ENCODE measurements at places on chromosomes 4 and X.

GRCh38 chr4:137587796-137588195 lies 55.5 kb upstream of the PCDH18 start:
- no peak for DNase-seq

- peak; percentile 28 for DNase-seq
Measured at GRCh38 chr4:79042079-79042674, 102.9 kb upstream of the PAQR3 start.

DNA sequence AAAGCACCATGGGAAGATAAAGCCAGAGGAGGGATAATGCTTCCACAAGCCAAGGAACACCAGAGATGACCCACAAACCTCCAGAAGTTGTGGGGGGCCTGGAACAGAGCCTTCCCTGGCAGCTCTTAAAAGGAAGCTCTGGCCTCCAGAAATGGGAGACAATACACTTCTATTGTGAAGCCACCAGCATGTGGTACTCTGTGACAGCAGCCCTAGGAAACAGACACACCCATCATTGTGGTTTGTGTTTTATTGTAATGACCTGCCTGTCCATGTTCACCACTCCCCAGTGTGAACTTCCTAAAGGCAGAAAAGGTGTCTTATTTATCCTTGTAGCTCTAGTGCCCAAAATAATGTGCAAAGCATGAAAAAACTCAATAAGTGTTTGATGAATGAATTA lies 264.1 kb upstream of the GATB start:
- DNase-seq: no peak

GRCh38 chrX:134469486-134469885 lies 9.5 kb downstream of the HPRT1 start:
- no peak for DNase-seq

- DNase-seq: no peak
Measured at GRCh38 chrX:8897259-8897658, 96.1 kb upstream of the FAM9A start.

GRCh38 chr4:172348426-172348825 lies 535.2 kb downstream of the GALNTL6 start:
- no peak for DNase-seq

DNA sequence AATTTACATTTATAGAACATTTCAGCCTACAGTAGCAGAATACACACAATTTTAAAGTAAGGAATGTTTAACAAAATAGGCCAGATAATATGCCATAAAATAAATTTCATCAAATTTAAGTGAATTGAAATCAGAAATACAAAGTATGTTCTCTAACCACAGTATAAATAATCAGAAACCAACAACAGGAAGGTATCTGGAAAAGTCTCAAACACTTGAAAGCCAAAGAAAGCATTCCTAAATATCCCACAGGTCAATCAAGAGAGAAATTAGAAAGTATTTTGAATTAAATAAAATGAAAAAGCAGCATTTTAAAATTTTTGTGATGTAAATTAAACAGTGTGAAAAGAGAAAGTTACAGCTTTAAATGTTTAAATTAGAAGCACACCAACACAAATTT lies 899.2 kb downstream of the PDHA2 start:
- DNase-seq: no peak

GRCh38 chr4:189443341-189443740 lies 497.3 kb upstream of the FRG1 start:
- no peak for DNase-seq

GRCh38 chrX:148466292-148466691 lies 34.1 kb upstream of the AFF2 start:
- DNase-seq: no peak

GRCh38 chr4:114192854-114193253 lies 213.4 kb upstream of the ARSJ start:
- no peak for DNase-seq

DNA sequence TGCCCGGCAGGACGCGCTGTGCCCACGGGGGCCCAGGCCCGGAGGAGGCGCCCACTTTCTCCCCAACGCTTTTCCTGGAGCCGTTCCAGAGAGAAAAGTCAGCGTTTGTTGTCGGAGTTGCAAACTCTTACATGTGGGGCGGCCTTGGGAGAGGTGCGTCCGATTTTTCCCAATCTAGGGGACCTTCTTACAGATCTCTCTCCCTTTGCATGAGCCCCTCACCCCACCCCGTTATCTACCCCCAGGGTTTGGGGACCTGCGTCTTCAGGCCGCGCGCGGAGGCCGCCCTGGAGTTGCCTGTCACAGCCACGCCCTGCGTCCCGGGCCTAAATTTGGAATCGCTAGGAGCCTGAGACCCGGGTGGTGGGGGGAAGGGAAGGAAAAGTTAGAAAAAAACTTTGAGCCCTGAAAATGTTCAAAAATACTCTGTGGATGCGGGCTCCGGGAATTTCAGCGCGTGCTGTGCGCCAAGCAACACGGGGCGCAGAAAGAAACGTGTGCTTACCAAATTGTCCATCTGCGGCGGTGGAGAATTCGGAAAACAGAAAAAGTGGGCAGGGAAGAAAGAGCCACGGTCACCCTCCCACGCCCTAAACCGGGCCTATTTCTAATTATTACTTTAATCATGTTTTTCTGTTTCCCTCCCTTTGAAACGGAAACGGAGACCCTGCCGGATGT lies 587 bp downstream of the CD99 start:
- DNase-seq: peak; percentile 41

DNA sequence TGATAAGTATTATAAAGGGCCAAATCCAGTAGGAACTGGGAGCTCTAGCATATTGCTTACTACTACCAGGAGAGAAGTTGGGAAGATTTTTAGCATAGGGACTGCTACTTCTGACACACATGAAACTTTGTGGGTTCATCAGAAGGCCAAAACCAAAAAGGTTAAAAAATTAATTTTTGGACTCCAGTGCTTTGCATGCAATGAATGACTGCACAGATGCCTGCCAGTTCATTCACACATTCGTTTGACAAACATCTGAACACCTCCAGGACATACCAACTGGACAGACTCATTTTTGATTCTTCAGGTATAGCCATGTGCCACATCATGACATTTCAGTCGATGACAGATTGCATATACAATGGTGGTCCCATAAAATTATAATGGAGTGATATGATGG lies 79.8 kb downstream of the MID1IP1 start:
- no peak for DNase-seq

GRCh38 chr4:83625821-83626220 lies 89.9 kb downstream of the GPAT3 start:
- no peak for DNase-seq

GRCh38 chrX:52363247-52363883 lies 5.5 kb upstream of the XAGE2 start:
- no peak for DNase-seq

DNA sequence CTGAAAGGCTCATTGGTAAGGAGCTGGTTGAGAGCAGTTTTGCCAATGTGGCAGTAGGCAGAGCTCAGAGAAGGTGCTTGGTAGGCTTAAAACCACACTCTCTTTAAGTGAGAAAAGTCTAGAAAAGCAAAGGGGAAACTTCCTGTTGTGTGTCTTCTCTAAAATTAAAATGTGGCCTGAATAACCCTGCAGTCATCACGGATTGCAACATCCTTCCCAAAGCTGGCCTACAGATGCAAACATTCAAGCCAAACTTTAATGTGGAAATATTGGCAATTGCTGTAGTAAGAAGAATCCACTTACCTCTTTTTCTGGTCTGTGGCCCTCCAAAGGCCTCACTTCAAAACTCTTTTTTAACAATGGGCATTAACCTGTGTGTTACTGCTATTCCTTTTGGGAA lies 348.5 kb downstream of the OPHN1 start:
- DNase-seq: no peak

DNA sequence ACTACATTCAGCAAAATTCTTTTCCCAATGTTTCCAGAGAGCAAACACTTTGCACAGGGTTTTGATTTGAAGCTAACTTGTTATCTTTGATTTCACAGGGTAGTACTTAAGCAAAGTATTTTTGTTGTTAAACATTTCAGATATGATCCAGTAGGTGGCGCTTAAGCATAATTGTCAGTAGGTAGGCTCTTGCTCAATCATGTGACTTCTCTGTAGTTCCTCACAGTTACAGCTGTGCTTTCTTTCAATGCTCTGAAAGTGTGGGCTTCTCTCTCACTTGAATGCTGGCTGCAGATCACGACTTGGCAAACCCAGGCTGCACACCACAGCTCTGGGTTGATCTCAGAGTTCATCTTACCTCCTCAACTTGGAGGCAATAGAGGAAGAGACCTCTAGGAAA lies 1016.5 kb downstream of the SH3BGRL start:
- DNase-seq: no peak

- no peak for DNase-seq
Measured at GRCh38 chrX:137426695-137427425, 139.1 kb upstream of the ZIC3 start.

DNA sequence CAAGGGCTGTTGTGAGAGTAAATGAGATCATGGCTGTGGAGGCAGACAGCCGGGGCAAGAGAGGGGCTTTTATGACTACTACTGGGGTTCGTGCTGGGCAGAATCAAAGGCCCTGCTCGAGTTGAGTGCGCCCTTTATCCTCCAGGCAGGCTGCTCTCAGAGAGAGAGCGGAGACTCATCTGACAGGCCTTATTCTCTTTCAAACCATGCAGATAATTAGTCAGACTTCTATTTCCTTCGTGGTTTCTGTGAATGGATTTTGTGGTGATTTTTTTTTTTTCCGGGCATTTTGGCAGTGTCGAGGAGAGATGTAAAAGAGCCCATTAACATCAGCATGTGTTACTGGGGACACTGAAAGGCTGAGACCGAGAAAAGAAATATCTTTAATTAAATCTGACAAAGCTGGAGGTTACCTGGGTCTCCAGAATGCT lies 73.6 kb downstream of the MED28 start:
- DNase-seq: no peak

GRCh38 chrX:132292793-132293192 lies 73.5 kb upstream of the RAP2C start:
- DNase-seq: peak; percentile 8

GRCh38 chr4:124943938-124944337 lies 231.4 kb upstream of the ANKRD50 start:
- no peak for DNase-seq

GRCh38 chr4:125482822-125483221 lies 168.1 kb downstream of the FAT4 start:
- DNase-seq: no peak

- no peak for DNase-seq
Measured at GRCh38 chr4:183074288-183074990, 24.6 kb upstream of the WWC2 start.

GRCh38 chrX:108439961-108440696 lies 491 bp downstream of the COL4A5 start:
- DNase-seq: no peak

- no peak for DNase-seq
Measured at GRCh38 chrX:12965131-12965940, 9.6 kb upstream of the TMSB4X start.

DNA sequence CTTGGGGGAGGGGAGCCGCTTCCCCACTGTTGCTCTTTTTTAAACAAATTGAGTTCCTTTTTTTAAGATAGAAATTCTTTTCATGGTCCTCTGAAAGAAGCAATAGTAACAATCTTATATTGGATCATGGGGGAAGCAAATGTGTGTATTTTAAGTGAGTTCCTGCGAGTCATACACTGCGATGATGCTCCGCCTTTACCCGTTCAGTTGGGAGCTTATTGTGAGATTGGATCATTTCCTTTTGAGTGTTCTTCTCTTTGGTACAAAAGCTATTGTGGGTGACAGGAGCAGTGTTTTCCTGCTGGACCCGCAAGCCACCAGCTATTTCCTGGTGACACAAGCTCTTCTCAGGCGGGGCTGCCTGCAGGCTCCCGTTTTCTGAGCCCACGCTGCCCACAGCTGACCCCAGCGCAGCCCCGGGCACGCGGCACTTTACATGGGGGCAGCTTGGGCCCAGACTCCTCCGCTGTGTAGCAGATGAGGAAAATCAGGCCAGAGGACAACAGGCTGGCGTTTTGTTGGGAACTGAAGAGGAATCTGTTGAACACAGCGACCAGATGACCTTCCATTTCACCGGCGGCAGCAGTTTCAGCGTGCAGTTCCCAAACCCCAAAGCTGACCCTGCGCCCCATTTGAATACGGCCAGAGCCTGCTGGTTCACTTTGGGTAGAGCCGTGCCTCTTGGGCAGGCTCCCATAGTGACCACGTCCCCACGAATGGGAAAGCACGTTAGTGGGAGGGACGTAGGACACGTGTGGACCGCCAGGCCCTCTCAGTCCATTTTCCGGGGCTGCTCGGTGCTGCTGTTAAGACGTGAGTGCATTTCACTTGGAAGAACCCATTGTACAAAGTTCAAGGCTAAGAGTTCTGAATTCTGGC lies 12.2 kb downstream of the TADA2B start:
- no peak for DNase-seq

DNA sequence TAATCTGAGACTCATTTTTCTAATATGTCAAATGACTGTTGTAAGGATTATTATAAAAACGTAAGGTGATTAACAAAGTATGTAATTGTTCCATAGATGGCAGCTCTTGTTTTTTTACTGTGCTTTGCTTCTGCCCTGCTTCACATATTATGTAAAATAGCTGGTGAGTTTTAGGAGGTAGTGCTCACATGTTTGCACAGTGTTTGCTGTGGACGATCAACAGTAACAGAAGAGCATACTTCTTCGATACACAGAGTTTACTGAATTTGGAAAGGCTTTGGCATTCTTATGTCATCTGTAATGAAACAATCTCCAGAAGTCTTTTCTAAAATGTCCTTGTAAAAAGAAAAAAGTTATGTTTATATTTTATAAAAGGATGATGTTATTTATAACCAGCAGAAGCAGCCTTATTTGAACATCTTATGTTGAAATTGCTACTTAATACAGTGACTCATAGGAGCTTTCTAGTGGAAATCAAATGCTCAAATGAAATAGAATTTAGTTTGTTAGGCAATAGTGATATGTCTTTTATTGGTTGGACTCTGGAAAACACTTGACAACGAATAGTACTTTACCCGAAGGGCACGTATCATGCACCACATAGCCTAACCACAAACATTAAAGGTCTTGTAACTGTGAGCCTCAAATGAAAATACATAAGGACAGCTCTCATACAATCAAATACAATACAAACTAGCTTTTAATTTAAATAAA lies 1.9 kb upstream of the MTTP start:
- no peak for DNase-seq

GRCh38 chr4:165927815-165928214 lies 54.8 kb downstream of the TLL1 start:
- DNase-seq: no peak

GRCh38 chrX:97211070-97211469 lies 327.4 kb downstream of the RPA4 start:
- DNase-seq: no peak

DNA sequence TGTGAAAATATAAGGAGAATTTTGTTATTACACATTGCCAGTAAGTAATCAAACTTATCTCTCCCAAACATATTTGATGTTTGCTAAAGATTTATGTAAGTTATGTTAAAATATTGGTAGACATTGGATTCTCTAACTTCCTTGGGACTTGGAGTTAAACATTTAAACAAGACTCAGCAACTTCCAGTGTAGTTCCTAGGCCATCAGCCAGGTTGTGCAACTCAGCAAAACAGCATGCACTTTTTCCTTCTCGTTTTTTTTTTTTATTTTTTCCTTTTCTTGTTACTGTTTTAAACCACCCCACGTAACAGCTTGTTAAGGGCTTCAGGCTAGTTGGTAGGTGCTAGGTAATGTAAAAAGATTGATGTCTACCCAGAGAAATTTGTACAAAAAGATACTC lies 510.4 kb downstream of the ANKRD50 start:
- DNase-seq: no peak

Measured in tibial nerve (tissue), 4 donors.